ENCODE measurements at places on chromosomes 7 and 10. TPM values are rescaled to one million over a fixed set of nuclear protein-coding genes. Genes with fewer than 3 reads are reported as not detected.

Gene ASB10
- total RNA-seq = not detected

Gene PNLIPRP3
- not detected for total RNA-seq

Gene LDB1
- total RNA-seq = 15.8 TPM

Gene SLC18A3
- total RNA-seq = not detected

Gene JAZF1
- total RNA-seq = 5.4 TPM
